ENCODE measurements at places on chromosomes 1 and 21.
A peak's percentile ranks its signal among the peaks of the same experiment; 100 is the strongest.

DNA sequence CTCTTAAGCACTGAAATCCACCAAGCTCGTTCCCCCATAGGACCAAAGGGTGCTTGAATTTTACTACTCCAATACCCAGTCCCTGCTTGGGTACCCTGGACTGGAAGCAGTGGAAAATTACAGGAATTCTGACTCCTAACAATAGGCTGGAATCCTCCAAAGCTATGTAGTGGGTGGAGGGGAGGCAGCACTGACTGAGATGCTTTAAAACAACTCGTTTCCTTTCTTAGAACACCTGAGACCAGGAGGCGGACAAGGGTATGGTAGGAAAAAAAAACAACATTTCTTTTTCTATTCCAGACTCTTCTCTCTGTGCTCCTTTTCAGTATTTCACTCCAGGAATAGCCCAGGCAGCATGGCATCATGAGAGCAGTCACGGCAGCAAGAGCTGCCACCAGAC lies 2.3 kb downstream of the PEF1 start:
- DNase-seq: no peak

- no peak for DNase-seq
Observed at GRCh38 chr1:67653304-67653703, 31.7 kb upstream of the GADD45A start.

DNA sequence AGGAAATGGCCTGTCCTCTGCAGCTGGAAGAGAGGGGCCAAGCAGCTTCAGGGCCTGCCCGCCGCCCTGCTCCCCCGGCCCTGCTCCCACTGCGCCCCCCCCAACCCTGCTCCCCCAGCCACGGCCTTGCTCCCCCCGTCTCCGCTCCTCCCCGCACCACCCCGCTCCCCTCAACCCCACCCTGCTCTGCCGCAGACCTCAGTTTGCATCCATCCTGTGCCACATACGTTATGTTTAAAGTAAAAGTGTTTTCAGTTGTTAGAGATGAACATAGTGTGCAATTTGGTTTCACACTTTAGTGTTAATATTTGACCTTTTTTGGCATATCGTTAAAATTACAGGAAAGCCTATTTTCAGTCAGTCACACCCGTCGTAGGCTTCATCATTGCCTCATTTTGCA lies 34.1 kb upstream of the DIP2A start:
- DNase-seq: no peak

DNA sequence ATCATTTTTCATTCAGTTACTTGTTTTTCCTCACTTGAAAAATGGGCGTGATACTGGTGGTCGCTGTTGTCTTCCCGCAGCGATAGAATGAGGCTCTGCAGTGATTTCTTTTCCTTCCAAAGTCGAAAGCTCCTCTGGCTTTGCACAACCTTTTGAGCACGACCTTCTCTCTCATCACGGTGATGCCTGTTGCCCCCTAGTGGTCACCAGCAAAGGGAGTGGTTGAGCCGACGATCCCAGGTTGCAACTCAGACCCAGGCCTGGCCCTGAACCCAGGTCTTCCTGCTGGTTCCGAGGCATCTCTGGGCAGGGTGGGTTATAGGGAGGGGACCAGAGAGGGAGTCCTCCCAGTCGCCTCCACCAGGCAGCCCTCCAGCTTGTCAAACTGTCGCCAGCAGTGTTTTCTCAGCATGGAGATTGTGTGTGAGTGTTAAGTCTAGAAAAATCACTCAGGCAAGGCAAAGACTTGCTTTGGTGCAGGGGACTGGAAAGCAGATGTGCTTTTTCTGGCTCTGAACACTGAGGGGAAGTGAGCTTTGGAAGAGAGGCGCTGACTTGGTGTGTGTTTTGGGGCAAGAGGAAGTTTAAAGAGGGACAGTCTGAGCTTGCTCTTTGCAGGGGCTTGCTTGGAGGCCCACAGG lies 285.3 kb downstream of the CAMTA1 start:
- DNase-seq: no peak

- peak; percentile 90 for DNase-seq
Observed at GRCh38 chr1:2381741-2382620, 9.4 kb downstream of the MORN1 start.
